ENCODE measurements at places on chromosomes 5 and 9. TPM values are rescaled to one million over a fixed set of nuclear protein-coding genes. Genes with fewer than 3 reads are reported as not detected.

DNA sequence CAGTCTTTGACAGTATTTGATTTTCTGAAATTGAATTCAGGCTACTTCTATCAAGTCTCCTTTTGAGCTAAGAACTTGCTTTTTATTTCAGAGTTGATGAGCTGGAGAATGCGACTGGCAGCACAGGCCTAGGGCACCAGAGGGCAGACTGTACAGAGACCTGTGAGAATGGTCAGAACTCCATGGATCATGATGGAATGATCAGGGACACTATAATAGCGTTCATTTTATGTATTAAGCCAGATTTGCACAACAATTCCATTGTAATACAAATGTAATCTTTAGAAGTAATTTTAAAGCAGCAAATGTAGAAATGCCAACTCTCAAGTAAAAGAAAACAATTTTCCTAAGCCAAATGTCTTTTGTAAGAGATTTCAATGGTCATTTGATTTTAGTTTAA is 902.4 kb downstream of the NR2F1-AS1 start:
- DNase-seq = no peak

The MEIKIN gene
- not detected for total RNA-seq

The GABRA1 gene
- total RNA-seq = not detected

The POLR3G gene
- total RNA-seq = 1.1 TPM

The IL3 gene
- total RNA-seq = not detected

The NTNG2 gene
- total RNA-seq = 1.1 TPM

Measured in transverse colon (tissue), 4 donors.